Activated naive CD8-positive, alpha-beta T cell treated with anti-CD3 and anti-CD28 coated beads for 36 hours (primary cell): ENCODE measurements at places on chromosomes 6 and 20. TPM values are rescaled to one million over a fixed set of nuclear protein-coding genes. Genes with fewer than 3 reads are reported as not detected.

Gene LCA5
- 0.32 TPM for total RNA-seq

Gene LPA
- total RNA-seq, result not detected

Gene CSTF1
- total RNA-seq, result 66.4 TPM

Gene SLC22A1
- 0.85 TPM for total RNA-seq

Gene SDHAF4
- 13.1 TPM for total RNA-seq

Gene SLC17A3
- not detected for total RNA-seq

Gene CALHM5
- total RNA-seq, result not detected

Gene MCM8
- total RNA-seq, result 35.2 TPM

Gene RAD21L1
- total RNA-seq, result not detected

Gene SPTLC3
- 1.7 TPM for total RNA-seq
